ENCODE measurements at places on chromosomes 5 and 9. TPM values are rescaled to one million over a fixed set of nuclear protein-coding genes. Genes with fewer than 3 reads are reported as not detected.

Gene PCSK5
- total RNA-seq = 21.0 TPM

Gene HINT2
- 64.9 TPM for total RNA-seq

Gene LSM11
- 2.4 TPM for total RNA-seq

Gene HRH2
- total RNA-seq = 11.3 TPM

Gene CARTPT
- not detected for total RNA-seq

GRCh38 chr5:140345919-140346347 is 470 bp downstream of the HBEGF start:
- peak; percentile 73 for DNase-seq
- no peaks in the 10 kb centered on the region for H3K27me3 ChIP-seq
- H3K4me3 ChIP-seq = peak overlapping the region; percentile 49
- peak overlapping the region; percentile 81 for H3K27ac ChIP-seq

- H3K4me1 ChIP-seq = no peaks in the 10 kb centered on the region
- no peaks in the 10 kb centered on the region for H3K36me3 ChIP-seq
- no peaks in the 10 kb centered on the region for H3K27me3 ChIP-seq
- DNase-seq = no peak
- no peak overlapping the region for H3K4me3 ChIP-seq
Observed at GRCh38 chr9:7161469-7161868, 403.7 kb downstream of the KDM4C start.

DNA sequence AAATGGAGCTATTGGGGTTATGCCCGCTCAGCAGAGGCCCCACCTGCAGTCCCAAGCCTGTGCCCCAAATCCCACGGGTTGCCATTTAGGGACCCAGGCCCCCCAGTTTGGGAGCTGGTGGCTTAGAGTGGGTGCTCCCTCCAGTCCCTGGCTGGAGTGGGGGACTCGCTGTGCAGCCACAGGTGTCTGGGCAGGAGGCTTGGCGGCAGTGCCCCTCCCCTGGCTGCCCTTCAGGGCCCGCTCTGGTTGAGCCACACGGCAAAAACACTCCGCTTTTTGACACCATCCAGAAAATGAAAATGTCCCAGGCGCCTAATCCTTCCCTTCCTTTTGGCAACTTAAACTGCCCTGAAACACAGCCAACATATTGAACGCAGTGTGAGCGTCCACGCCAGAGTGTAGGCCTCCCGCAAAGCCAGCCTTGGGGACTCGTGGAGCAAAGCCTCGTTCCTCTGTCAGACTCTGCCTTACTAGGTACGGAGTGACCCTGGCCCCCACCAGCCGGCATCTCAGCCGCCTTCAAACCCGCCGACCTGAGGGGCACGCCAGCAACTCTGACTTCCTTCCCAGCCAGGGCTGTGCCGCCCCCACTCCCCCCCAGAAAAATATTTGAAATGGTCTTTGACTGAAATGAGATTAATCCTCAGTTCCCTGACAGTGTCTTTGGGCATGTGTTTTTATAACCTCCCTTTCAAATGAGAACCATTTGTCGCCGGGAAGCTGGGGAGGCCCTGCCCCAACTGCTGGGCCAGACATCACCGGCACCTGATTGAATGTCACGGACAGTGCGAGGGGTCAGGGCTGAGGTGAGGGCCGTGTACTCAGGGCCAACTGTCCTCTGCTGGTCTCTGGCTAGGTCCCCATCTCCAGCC is 98.5 kb upstream of the LMX1B start:
- no peaks in the 10 kb centered on the region for H3K36me3 ChIP-seq
- H3K4me1 ChIP-seq = peaks cover 4% of the 10 kb centered on the region
- no peak overlapping the region for H3K27ac ChIP-seq
- no peak for DNase-seq
- H3K4me3 ChIP-seq = no peak overlapping the region

DNA sequence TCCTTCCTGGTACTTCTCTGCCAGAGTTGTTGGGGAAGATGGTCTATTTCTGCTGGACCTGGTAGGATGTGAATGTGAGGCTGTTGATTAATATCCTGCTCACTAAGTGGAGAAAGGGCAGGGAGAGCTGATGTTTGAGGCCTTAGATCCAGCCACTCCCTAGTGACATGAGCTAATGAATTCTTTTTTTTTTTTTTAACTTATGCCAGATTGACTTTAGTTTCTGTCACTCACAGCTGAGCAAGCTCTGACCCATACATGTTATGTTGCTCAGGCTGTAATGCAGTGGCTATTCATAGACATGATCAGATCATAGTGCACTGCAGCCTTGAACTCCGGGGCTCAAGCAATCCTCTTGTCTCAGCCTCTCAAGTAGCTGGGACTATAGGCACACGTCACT is 75.1 kb upstream of the SPRY4 start:
- H3K4me1 ChIP-seq = peaks cover 2% of the 10 kb centered on the region
- no peaks in the 10 kb centered on the region for H3K36me3 ChIP-seq
- no peak overlapping the region for H3K4me3 ChIP-seq
- H3K27me3 ChIP-seq = no peaks in the 10 kb centered on the region
- H3K27ac ChIP-seq = no peak overlapping the region

DNA sequence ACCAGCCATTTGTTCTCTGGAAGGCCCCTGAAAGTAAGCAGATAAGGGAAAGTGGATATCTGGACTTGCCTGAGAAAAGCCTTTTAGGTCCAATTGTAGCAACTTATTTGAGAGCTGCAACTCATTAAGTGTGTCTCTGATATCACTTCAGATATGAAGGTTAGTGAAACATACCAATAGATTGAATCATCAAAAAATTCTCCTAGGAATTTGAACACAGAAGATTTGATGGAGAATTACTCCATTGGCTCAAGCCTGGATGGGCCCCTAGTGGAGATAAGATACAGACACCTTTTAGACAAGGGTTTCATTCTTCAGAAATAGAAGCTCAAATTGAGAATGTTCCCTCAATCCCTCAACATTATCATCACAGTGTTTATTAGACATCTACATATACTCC is 356.7 kb downstream of the NDUFS4 start:
- H3K27me3 ChIP-seq = no peaks in the 10 kb centered on the region
- H3K27ac ChIP-seq = no peak overlapping the region

GRCh38 chr5:58836351-58836750 is 253.5 kb downstream of the RAB3C start:
- no peak overlapping the region for H3K27ac ChIP-seq
- no peak for DNase-seq
- H3K4me3 ChIP-seq = no peak overlapping the region
- peaks cover 5% of the 10 kb centered on the region for H3K36me3 ChIP-seq
- no peaks in the 10 kb centered on the region for H3K27me3 ChIP-seq

- H3K36me3 ChIP-seq = no peaks in the 10 kb centered on the region
- peak; percentile 45 for DNase-seq
- no peaks in the 10 kb centered on the region for H3K4me1 ChIP-seq
- H3K27me3 ChIP-seq = no peaks in the 10 kb centered on the region
- H3K4me3 ChIP-seq = no peak overlapping the region
Observed at GRCh38 chr5:97297063-97297703, 114.1 kb upstream of the RIOK2 start.

- no peak overlapping the region for H3K4me3 ChIP-seq
- H3K27me3 ChIP-seq = no peaks in the 10 kb centered on the region
- no peaks in the 10 kb centered on the region for H3K4me1 ChIP-seq
- no peak overlapping the region for H3K27ac ChIP-seq
Observed at GRCh38 chr5:173153842-173154241, 9.5 kb downstream of the BNIP1 start.

- H3K36me3 ChIP-seq = peaks cover 44% of the 10 kb centered on the region
- no peak for DNase-seq
Observed at GRCh38 chr9:131496844-131497405, 5.8 kb upstream of the POMT1 start.

DNA sequence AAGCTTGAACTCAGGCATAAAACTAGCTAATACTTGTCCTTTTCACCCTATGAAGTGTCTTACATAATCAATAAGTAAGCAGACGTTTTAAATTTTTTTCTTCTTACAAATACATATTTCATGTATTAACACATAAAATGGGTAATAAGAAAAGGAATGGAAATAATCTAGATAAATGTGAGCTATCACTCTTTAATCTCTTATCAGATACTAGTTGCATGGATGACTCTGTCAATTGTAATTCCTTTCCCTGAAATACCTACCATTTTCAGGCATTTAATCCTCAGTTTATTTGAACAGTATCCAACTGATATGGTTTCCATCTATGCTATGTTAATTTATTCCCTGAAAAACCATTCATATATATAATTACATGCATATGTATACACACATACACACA is 166.0 kb upstream of the RGS7BP start:
- H3K4me3 ChIP-seq = no peak overlapping the region
- H3K36me3 ChIP-seq = no peaks in the 10 kb centered on the region
- H3K4me1 ChIP-seq = no peaks in the 10 kb centered on the region

- H3K4me3 ChIP-seq = no peak overlapping the region
- no peaks in the 10 kb centered on the region for H3K36me3 ChIP-seq
- no peak overlapping the region for H3K27ac ChIP-seq
- H3K4me1 ChIP-seq = peaks cover 5% of the 10 kb centered on the region
- DNase-seq = no peak
Observed at GRCh38 chr9:79568337-79569101, 3.2 kb upstream of the TLE4 start.

DNA sequence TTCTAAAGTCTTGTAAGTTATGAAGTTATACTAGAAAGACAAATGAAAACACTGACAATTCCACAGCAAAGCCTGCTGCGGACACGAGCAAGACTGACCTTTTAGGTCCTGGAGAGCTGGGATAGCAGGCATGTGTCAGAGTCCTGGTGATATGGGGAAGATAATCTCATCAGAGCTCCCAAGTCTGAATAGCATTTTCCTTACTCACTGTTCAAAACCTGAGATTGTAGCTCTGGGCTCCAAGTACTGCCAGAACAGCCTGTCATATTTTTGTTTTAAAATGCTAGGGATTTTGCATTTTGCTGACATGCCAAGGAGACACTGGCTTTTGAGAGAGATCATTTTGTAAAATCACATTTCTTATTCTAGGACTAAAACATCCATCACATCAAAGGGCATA is 90.1 kb downstream of the DRD1 start:
- no peak overlapping the region for H3K27ac ChIP-seq
- no peak for DNase-seq
- H3K27me3 ChIP-seq = peaks cover 3% of the 10 kb centered on the region
- H3K36me3 ChIP-seq = no peaks in the 10 kb centered on the region

DNA sequence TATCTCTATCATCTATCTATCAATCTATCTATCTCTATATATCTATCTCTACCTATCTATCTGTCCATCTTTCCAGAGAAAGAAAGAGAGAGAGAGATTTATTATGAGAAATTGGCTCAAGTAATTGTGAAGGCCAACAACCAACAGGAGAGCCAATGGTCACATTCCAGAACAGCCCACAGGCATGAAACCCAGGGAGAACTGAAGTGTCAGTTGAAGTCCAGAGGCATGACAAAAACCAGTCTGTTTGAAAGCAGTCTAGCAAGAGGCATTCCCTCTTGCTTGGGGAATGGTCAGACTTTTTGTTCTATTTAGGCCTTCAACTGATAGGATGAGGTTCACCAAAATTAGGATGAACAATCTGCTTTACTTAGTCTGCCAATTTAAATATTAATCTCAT is 87.6 kb upstream of the PLCXD3 start:
- DNase-seq = no peak
- H3K4me3 ChIP-seq = no peak overlapping the region
- no peak overlapping the region for H3K27ac ChIP-seq

Data from lung (tissue), 17 donors.